ENCODE measurements at places on chromosomes 3 and 15.
A peak's percentile ranks its signal among the peaks of the same experiment; 100 is the strongest.

DNA sequence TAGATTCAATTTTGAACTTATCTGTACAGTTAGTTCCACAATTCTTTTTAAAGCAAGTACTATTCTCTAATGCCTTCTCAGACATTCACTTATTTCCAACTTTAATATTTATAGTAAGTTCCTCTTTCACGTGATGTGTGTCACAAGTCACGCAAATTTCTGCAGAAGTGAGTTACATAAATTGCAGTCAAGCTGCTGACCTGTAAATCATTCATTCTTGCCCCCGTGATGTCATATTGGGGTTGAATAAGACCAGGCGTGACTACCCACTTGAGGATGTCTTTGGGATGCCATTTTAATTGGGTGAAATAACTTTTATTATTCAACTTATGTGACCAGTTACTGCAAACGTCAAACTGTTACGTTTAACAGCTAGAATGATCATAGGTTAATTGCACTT lies 15.1 kb downstream of the PPARG start:
- DNase-seq, result no peak

- no peak for DNase-seq
Measured at GRCh38 chr3:5006755-5007202, 27.5 kb downstream of the BHLHE40 start.

DNA sequence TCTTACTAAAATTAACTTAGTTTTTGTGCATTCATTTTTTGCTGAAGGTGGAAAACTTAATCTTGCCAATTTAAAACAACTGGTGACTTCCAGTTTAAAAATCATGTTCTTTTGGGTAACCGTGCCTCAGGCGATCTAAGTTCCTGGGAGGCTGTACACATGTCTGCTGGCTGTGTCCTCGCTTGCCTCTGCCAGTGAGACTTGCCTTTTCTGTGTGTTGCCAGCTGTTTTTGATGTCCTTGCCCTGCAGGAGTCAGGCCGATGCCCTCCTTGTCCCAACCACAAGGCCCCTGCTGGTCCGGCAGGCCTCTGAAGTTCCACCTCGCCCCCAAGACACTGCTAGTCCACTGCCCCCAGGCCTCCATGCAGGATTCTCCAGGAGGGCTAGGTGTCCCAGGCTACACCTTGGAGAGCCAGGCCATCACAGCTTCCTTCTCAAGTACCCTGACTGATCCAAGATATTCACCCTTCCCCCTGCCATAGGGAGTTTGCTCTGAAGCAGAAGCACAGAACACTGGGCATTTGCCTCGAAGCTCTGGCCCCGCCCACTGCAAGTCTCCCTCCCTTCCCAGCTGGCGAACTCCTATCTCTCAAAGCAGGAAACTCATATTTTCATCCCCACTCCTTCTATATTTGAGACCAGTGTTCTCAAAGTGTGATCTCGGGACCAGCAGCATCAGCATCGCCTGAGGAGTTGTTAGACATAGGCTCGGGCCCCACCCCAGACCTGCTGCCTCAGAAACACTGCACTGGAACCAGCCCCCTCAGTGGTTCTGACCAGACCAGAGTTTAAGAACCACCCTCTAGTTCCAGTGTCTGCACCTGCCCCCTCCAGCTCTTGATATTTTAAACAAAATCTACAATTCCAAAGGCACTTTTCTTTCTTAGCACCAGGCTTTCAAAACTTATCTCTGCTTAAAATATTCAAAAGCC lies 185.8 kb upstream of the UBE2E1 start:
- no peak for DNase-seq

DNA sequence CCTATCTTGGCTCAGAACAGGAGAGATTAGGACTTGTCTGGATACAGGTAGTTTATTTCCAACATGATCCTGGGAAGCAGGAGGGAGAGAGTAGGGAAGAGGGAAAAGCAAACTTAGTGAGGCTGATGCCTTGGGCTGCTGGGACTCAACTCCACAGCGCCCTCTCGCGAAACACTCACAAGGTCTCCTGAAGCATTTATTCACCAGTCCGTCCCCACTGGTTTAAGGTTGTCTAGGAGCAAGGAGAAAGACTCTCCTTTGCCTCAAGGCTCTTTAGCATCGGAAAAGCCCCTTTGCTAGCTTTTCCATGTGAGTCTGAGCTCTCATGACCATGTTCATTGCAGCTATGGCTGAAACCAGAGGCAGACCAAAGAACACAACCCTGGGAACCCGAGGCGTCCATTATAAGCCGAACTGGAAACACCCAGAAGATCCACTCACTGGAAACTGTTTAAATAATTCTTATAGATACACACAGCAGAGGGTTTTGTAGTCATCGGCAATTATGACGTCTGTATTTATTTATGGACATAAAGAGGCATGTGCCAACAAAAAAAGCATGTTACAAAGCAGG lies 244.5 kb downstream of the CD47 start:
- peak; percentile 77 for DNase-seq

GRCh38 chr3:175274056-175274455 lies 414.9 kb downstream of the NAALADL2 start:
- no peak for DNase-seq

GRCh38 chr3:106629215-106629832 lies 747.9 kb upstream of the CCDC54 start:
- no peak for DNase-seq

DNA sequence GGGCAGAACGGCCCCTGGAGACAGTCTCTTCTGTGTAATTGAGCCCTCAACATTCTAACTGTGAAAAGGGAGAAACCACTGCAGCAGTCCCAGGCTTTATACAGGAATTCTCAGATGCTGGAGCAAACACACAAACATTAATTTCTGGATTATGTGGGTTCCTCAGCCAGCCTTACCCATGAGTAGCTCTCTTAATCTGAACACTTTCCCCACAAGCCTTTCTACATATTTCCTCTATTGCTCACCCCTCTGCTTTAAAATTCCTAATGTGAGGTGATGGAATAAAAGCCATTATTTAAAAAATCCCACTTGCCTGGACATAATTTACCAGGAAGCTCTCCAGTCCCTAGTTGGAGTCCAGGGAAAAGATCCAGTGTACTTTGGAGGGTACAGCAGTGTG lies 139.0 kb downstream of the CTNNB1 start:
- DNase-seq, result no peak

DNA sequence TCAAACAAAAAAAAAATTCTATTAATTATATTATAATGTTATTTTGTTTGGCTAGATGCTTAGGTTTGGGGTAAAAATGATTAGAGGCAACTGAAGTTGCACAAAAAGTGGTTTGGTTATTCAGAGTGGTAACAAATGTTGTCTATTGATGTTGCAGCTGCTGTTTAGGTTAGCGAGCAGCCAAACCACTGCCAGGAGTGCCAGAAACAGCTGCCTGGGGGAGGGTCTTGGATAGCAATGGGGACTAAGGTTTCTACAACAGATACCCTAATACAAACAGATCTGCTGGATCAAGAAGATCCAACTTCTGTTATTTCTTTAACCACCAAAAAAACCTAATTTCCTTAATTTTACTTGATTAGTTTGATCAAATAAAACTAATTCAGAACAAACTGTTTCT lies 26.6 kb downstream of the BTLA start:
- DNase-seq, result no peak

DNA sequence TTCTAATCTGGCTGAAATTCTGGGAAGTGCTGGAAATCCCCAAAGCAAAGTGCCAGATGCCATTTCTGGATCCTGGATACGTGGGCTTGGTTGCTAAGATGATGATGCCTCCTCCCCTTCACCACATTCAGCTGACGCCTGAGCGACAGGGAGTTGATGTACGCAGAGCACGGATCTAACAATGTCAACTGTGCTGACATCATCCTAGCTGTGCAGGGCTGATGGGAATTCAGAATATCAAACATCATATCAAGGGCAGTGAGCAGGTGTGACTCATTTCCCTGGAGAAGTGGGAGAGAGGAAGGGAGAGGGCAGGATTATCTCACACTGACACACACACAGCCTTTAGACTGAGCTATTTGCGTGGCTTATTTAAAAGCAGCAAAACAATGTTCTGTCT lies 92.6 kb upstream of the ZBTB20 start:
- DNase-seq, result no peak

GRCh38 chr3:54631516-54632325 lies 296.1 kb downstream of the LRTM1 start:
- no peak for DNase-seq

DNA sequence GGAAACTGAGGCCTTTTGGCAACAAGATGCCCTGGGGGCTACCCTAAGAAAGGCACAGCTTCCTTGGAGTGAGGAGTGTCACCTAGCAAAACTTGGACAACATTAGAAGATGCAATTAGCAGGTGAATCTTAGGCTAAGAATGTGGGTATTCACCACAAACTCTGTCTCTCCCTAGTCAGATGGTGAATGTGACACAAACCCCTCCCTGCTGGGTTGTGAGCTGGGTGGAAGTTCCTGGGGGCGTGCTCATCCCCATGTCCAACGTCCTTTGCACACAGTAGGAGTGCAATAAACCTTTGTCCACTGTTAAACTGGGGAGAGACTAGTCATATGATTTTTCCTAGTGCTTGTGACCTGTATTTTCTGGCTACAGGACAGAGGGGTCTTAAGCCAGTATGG lies 67.1 kb upstream of the SH3GL3 start:
- DNase-seq, result no peak

DNA sequence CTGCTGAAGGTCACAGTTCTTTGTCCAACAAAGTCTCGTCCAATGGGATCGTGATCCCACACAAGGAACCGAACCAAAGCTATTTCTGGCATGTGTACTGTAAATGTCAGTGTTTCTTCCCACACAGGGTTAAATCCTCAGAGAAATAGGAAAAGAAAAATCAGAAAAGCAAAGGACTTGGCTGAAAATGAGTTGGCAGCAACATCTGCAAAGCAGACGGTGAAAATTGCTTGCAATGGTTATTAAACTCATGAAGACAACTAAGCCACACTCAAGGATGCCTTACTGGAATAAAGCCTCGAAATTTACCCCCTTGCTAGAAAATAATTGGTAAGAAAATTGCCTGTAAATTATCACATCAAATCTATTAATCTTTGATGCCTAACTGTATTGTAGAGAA lies 195.2 kb upstream of the STRIT1 start:
- no peak for DNase-seq

GRCh38 chr15:90044916-90045371 lies 43.8 kb downstream of the ZNF710 start:
- DNase-seq, result no peak

DNA sequence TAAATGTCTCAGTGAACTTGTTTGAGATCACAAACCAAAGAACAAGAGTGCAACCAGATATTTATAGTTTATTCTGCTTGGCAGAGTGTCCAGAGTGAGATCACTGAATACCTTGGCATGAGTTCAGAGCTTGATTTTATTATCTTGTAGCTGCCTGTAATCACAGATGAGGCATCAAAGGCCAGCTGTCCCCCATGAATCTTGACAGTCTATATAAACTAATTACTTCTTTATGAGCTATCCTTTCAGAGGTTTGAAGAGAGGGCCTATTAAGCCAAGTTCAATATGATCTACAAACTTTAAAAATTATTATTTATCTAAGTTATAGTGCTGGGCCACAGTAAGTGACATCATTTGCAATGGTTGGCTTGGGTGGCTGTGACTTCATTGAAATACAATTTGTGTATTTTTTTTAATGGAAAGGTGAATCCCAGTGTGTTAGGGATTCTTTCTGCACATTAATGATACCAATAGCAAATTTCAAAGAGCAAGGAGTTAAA lies 251.5 kb downstream of the CLSTN2 start:
- no peak for DNase-seq

DNA sequence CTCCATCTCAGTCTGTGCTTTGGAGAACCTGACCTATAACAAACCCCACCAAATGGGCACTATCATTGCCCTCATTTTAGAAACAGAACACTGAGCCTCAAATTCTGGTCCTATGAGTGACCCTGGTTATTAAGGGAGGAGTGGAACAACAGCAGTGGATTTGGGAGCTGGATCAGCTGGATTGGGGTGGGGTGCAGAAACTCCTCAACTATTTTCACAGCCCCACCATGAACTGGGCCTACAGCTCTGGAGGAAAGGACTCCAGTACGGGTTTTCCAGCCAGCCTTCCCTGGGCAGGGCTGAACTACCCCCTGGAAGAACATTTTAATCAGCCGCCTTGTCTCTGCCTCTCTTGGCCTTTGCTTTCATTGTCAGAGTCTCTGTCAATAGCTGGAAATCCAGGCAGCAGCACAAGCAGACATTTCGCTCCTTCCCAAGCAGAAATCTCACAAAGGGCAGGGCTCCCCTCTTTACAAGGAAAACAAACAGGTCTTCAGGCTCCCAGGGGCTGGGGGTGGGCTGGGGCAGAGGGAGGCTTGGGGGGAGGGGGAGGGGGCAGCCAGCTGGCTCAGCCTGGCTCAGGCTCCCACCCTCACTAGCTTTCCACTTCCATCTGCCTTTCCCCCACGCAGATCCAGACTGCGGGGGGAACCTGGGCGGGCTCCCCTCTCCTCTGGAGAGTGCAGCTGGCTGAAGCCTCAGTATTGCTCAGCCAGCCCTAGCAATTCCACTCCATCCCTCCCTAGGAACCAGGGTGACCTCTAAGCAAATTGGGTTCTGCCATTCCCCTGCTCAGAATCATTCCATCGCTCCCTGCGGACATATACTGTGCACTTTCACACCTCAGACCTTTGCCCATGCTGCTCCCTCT lies 13.7 kb upstream of the TLE3 start:
- DNase-seq, result peak; percentile 74

DNA sequence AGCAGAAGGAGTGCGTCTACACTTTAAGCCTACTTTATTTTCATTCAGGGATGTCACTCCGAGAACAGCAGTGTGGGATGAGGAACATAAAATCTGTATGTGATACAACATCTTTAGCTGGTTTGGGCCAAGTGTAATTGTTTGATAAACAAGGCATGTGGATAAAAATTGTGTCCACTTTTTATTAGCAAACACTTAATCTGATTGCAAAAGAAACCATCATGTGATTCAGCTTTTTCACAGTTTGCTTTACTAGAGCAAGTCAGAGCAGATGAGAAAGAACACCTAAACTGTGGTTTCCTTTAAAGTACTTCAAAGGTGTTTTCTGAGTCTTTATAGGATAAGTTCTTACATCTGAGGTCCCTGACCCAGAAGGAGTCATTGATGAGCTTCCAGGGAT lies 237.9 kb downstream of the THSD4 start:
- DNase-seq, result no peak

- DNase-seq, result no peak
Measured at GRCh38 chr3:23083701-23084100, 119.4 kb upstream of the UBE2E2 start.

GRCh38 chr3:135452881-135453280 lies 512.6 kb upstream of the PPP2R3A start:
- DNase-seq, result no peak

DNA sequence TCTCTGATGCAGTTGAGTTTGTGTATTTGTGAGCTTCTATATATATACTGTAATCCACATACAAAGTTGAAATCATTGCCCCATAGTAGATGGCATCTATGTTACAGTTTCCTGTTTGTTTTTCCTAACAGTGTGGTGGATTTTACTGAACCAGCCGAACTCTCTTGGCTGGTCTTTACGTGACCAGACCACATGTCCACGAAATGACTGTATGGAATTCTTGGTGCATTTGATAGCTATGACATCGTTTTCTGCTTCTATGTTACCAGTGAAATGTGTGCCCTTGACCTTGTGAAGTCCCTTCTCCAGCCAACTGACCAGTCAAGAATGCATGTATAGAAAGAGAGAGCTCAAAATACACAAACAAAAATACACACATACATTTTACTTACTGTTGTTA lies 1.8 kb downstream of the KCNMB2 start:
- DNase-seq, result no peak
